Uterus (tissue), 4 donors: ENCODE measurements at places on chromosomes 4 and X. TPM values are rescaled to one million over a fixed set of nuclear protein-coding genes. Genes with fewer than 3 reads are reported as not detected.

GRCh38 chr4:77220828-77221613 lies 64.0 kb downstream of the CCNG2 start:
- no peaks in the 10 kb centered on the region for H3K36me3 ChIP-seq
- H3K27ac ChIP-seq = no peak overlapping the region
- H3K4me3 ChIP-seq = no peak overlapping the region
- DNase-seq = no peak
- no peaks in the 10 kb centered on the region for H3K27me3 ChIP-seq
- H3K4me1 ChIP-seq = no peaks in the 10 kb centered on the region

GRCh38 chrX:22060415-22061280 lies 28.5 kb downstream of the PHEX start:
- no peak for DNase-seq
- no peaks in the 10 kb centered on the region for H3K4me1 ChIP-seq
- H3K27me3 ChIP-seq = no peaks in the 10 kb centered on the region
- H3K27ac ChIP-seq = no peak overlapping the region

DNA sequence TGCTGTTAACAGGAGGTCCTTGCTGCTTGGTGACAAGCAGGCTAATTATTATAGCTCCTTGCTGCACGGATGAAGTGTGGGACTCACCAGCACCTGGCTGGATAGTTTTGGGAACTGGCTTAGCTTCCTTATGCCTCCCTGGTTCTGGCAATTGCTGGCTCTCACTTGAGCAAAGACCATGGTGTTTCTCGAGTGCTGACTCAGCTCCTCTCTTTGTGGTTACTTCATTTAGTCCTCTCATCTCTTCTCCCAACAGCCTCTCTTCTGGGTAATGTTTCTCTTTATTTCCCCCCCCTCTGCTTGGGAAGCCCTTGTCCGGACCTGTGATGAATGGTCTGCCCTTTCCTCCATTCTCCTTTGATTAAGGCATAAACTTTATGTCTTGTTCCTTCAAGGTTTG lies 100.4 kb downstream of the CBLL2 start:
- no peaks in the 10 kb centered on the region for H3K27me3 ChIP-seq
- H3K27ac ChIP-seq = no peak overlapping the region
- no peak for DNase-seq
- H3K4me3 ChIP-seq = no peak overlapping the region
- H3K4me1 ChIP-seq = no peaks in the 10 kb centered on the region

Gene NAP1L5
- 15.6 TPM for total RNA-seq

DNA sequence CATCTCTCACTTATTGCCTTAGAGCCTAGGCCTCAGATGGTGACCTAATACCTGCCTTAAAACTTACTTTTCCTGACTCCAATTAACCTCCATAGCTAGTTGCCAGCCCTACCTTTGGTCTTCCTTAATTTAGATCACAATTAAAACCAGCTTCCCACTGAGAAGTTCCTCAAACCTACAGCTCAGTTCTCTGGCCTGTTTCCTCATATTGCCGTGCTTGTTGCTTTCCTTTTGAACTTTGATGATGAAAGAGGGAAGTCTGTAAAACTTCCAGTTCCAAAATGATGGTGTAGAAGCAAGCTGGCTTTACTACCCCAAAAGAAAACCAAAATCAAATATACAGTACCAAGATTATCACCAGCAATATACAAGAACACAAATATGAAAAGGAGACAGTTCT lies 28.9 kb upstream of the CAMK2D start:
- H3K4me1 ChIP-seq = no peaks in the 10 kb centered on the region
- H3K27ac ChIP-seq = no peak overlapping the region
- H3K27me3 ChIP-seq = no peaks in the 10 kb centered on the region
- DNase-seq = no peak
- H3K4me3 ChIP-seq = no peak overlapping the region

Gene INTS6L
- total RNA-seq = 23.6 TPM

DNA sequence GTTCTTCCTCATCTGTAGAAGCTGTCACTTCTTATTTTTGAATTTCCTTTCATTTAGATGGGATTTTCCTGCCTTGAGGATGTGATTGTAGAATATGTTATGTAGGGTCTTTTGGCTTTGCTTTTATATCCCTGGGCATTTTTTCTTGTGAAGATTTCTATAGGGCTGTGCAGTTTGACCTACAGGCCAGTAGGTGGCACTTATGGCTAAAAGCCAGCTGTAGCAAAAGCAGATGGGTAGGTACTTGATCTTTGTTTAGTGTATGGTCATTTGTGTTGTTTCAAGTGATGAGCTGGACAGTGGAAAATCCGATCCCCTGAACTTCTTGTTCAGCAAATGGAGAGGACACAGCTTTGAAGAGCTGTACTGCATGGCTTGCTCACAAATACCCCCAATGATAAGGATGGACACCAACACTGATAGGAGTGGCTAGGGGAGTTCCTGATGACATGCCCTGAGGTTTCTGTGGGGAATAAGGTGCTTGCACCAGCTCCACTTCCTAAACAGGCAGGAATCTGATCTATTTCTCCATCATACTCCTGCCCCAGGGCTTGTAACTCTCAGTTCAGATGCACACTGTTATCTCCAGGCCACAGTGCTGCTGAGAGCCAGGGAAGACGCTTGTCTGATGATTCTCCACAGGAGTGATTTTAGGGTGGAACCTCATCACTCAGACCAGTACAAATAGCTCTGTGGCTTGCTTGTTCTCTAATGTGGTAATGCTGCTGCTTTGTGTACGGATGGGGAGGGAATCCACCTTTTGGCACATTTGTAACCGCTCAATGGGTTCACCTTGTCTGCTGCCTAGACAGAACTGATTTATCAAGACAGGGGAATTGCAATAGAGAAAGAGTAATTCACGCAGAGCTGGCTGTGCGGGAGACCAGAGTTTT lies 417.1 kb upstream of the MAGEB16 start:
- H3K27me3 ChIP-seq = peaks cover 4% of the 10 kb centered on the region
- H3K36me3 ChIP-seq = no peaks in the 10 kb centered on the region

DNA sequence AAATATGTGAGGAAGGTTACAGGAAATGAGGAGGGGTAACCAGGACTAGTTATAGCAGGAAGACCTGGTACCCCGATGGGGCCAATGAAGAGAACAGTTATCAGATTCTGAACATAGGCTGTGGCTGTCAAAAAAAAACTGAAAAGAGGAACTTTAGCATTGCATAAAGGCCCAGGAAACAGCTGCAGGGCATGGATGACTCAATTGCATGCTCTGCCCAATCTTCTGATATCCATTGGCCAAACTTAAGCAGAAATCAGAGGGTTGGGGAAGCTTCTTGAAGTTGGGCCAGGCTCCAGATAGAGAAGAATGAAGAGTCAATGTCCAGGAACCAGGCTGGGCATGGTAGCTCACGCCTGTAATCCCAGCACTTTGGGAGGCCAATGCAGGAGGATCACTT lies 1222.4 kb upstream of the PRKX start:
- no peaks in the 10 kb centered on the region for H3K36me3 ChIP-seq
- no peak for DNase-seq
- H3K27ac ChIP-seq = no peak overlapping the region
- no peaks in the 10 kb centered on the region for H3K27me3 ChIP-seq
- no peaks in the 10 kb centered on the region for H3K4me1 ChIP-seq

- H3K4me3 ChIP-seq = no peak overlapping the region
- no peaks in the 10 kb centered on the region for H3K27me3 ChIP-seq
- peak overlapping the region; percentile 83 for H3K27ac ChIP-seq
- no peak for DNase-seq
- no peaks in the 10 kb centered on the region for H3K36me3 ChIP-seq
Measured at GRCh38 chrX:13119386-13119785, 75.0 kb upstream of the FAM9C start.

DNA sequence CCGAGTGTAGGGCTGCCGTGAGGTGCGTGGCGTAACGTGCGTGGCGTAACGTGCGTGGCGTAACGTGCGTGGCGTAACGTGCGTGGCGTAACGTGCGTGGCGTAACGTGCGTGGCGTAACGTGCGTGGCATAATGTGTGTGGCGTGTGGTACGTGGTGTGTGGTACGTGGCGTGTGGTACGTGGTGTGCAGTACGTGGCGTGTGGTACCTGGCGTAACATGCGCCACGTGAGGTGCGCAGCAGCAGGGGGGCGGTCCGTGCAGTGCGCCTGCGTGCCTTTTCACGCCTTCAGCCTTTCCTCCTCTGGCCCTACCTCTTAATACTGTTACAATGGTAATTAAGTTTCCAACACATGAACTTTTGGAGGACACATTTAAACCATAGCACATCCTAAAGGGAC lies at the start of gene TFDP3:
Gene TFDP3 (minus strand): TSS at position 26 of the 400 bp plus-strand sequence. CDS start 95 bp downstream, outside the sequence.
- no peaks in the 10 kb centered on the region for H3K36me3 ChIP-seq
- no peaks in the 10 kb centered on the region for H3K4me1 ChIP-seq
- H3K27me3 ChIP-seq = no peaks in the 10 kb centered on the region
- no peak within 1 kb of the TSS for H3K27ac ChIP-seq
- no peak for DNase-seq
- no peak within 1 kb of the TSS for H3K4me3 ChIP-seq

DNA sequence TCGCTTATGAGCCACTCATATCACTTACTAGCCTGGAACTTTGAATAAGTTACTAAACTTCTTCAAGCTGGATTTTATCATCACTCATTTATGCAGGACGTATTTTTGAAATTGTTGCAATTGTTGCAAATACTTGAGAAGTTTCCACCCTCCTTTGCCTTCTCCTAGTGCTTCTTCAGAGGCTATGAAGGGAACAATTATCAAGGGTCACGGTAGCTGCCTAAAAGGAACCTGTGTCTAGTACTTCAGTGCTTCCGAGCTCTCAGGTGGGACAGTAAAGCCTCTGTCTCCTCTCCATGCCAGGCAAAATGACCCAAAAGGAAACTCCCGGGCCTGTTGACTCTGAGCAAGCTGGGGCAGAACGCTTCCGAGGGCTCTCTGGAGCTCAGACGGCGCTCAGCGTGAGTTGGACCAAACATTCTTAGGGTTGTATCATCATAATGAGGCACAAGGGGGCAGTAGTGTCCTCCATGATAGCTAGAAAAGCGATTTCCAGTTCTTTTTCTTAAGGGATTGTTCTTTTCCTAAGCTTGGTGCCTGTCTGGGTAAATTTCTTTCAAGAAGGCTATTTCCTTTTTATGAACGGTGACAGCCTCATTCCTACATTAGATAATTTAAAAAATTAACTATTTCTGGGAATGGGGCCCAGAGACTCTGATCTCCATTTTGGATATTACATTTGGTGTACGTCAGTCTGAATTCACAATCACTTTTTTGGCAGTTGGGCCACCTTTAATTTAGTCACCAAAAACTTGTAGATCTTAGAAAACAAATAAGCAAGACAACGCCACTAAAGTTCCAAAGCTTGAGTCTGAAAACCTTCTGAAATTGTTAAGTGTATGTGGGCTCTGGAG lies 73.1 kb downstream of the PACRGL start:
- no peak overlapping the region for H3K4me3 ChIP-seq
- H3K27ac ChIP-seq = no peak overlapping the region
- H3K4me1 ChIP-seq = no peaks in the 10 kb centered on the region
- no peaks in the 10 kb centered on the region for H3K36me3 ChIP-seq

Gene MAGEA9
- total RNA-seq = not detected

Gene SPANXA2
- not detected for total RNA-seq
